Progenitor cell of endocrine pancreas (in vitro differentiated cells): ENCODE measurements at places on chromosomes 13 and 19. TPM values are rescaled to one million over a fixed set of nuclear protein-coding genes. Genes with fewer than 3 reads are reported as not detected.

Gene LMTK3
- total RNA-seq: 11.4 and 12.7 TPM in 2 replicates

Gene PPM1N
- total RNA-seq: 0.62 TPM in 1 of 2 replicates, not detected in the other

Gene THAP8
- 10.1 and 10.4 TPM in 2 replicates for total RNA-seq

DNA sequence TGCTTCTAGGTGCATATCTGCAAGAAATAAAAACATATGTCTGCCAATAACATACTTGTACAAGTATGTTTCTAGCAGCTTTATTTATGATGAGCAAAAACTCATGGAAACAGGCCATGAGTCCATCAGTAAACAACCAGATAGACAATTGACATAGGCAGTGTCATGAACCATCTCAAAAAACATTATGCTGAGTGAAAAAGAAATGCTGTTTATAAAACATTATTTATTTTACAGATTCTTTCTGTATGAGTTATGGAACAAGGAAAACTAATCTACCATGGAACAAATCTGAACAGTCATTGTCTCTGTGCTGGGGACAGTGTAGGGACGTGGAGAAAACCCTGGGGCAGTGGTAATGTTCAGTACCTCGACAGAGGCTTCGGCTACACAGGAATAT is 283.9 kb downstream of the UQCRFS1 start:
- H3K4me1 ChIP-seq: no peaks in the 10 kb centered on the region
- H3K4me3 ChIP-seq: no peak overlapping the region
- H3K36me3 ChIP-seq: no peaks in the 10 kb centered on the region
- DNase-seq: no peak
- H3K27me3 ChIP-seq: peaks cover 29% of the 10 kb centered on the region

- H3K36me3 ChIP-seq: no peaks in the 10 kb centered on the region
- no peak for DNase-seq
- H3K27ac ChIP-seq: no peak overlapping the region
- no peak overlapping the region for H3K4me3 ChIP-seq
- no peaks in the 10 kb centered on the region for H3K27me3 ChIP-seq
Measured at GRCh38 chr13:32309312-32310133, 5.6 kb downstream of the ZAR1L start.

Gene ATP4A
- 0.18 TPM in 1 of 2 replicates, not detected in the other for total RNA-seq

DNA sequence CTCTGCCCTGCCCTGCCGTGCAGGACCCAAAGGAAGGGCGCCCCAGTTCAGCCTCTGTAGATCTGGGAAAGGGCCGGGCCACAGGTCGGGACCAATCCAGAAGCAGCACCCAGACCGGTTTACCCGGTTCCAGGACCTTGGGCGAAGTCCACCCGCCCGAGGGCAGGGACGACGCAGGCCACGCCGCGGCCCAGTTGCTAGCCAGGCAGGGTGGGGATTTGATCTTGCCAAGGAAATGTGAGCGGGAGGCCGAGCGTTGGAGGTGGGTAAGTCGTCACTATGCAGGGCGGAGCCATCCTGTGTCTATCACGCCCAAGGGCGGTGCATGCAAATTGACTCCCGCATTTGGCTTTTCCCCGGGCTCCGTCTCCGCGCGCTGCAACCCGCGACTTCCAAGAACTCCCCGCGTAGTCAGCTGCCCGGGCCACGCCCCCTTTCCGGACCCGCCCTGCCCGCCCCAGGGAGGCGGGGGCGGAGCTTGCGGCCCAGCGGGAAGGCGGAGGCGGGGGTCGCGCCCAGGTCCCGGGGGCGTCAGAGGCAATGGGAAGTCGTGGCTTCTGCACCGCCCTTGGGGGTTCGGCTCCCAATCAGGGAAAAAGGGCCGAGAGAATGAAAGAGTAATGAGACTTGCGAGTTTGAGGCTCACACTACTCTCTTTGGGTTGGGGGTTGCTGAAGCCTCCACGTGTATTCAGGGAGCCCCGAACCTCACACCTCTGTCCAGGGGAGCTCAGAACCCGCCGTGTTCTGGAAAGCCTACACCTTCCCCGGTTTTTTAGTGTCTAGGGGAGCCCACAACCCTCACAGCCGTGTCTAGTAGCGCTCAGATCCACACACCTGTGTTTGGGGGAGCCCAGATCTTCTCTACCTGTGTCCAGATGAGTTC is 12.8 kb downstream of the IER2 start:
- peak; percentile 88 for DNase-seq
- no peaks in the 10 kb centered on the region for H3K36me3 ChIP-seq
- H3K4me3 ChIP-seq: peak overlapping the region; percentile 69
- H3K4me1 ChIP-seq: peaks cover 34% of the 10 kb centered on the region
- H3K27ac ChIP-seq: peak overlapping the region; percentile 98

DNA sequence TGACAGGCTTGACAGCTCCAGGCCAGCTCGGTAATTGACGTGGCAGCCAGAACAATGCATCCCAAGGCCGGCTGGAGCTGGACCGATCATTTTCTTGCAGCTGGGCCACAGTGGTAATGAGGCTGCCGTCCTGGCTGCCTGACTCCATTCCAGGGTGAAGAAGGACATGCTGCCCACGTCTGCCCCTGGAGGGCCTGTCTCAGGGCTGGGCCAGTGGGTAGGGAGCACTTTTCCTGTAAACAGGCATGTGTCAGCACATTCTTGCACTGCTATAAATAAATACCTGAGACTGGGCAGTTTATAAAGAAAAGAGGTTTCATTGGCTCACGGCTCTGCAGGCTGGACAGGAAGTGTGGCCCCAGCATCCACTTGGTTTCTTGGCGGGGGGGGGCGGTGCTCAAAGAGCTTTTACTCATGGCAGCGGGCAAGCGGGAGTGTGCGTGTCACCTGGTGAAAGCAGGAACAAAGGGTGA is 38.1 kb upstream of the KCTD15 start:
- no peaks in the 10 kb centered on the region for H3K4me1 ChIP-seq
- peaks cover 6% of the 10 kb centered on the region for H3K27me3 ChIP-seq
- DNase-seq: no peak
- H3K4me3 ChIP-seq: no peak overlapping the region
- no peaks in the 10 kb centered on the region for H3K36me3 ChIP-seq
- no peak overlapping the region for H3K27ac ChIP-seq
